ENCODE measurements at places on chromosomes 11 and 22.

DNA sequence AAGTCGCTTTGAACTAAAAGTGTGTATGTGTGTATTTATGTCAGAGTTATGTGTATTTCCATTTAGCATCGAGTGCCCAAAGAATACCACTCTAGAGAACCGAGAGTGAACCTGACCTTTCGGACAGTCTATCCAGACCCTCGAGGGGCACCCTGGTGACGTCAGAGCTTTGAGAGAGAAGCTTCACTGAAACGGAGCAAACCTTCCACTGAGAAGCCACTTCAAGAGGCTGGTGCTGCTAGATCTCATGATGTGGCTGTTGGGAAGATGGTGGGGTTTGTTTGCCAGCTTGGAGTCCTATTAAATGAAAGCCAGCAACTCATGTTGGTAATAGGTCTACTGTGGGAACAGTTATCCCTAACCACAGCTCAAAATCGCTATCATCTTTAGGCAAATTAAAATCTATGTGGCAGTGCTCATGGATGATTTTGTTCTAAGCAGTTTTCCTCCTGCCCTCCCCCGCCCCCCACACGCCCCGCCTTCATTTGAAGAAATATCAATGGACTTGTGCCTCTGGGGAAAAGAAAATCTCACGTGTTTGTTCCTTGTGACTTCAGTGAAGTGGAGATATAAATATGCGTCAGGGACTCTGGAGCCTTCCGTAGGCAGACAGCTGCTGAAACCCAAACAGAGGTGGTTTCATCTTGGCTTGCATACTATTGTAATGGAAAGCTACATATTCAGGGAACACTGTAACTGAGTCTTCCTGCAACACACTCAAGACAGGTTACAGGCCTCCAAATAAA lies 22.4 kb upstream of the C11orf96 start:
- DNase-seq, result no peak

DNA sequence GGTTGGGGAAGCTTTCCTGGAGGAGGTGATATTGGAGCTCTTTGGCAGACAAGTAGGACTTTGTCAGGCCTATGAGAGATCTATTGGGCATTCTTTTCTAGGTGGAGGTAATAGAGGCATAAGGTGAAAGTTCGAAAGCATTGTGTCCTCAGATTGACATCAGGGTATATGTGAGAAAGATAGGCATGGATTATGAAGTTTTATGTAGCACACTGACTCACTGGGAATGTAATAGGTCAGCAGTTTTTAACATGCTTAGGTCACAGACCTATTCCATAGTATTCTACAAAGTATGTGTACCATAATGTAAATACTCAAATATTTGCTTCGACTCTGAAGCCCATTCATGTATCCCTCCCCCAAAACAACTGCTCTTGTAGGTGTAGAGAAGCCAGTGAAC lies 11.8 kb downstream of the HIKESHI start:
- DNase-seq, result no peak

DNA sequence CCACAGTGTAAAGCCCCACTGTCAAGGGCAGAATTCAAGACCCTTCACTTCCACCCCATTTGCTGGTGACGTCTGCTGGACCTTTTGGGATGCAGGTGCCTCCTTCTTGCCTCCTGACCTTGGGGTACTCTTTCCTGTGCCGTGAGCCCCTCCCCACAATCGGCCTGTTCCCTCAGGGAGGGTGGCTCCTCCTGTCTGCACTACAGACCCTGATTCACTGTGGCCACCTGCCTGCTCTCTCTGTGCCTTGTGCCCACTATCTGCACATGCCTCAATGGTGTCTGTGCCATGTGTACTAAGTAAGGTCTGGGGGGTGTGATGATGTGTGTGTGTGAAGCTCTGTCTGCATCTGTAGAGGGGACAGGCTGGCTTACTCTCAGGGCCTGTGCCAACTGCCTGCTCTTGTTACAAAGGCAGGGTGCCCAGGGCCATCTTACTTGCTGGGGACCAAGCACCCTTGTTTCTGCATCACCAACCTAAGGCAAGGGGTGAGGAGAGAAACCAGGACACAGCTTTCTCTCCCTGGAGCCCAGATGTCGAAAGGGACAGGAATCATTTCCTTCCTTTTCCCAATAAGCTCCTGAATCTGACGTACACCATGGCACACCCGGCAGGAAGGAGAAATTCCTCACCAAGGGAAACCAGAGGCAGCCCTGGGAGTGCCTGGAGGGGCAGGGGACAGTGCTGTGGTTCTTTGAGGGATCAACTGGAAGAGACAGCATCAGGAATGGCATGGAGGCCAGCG lies 3.7 kb downstream of the PPM1F start:
- no peak for DNase-seq

DNA sequence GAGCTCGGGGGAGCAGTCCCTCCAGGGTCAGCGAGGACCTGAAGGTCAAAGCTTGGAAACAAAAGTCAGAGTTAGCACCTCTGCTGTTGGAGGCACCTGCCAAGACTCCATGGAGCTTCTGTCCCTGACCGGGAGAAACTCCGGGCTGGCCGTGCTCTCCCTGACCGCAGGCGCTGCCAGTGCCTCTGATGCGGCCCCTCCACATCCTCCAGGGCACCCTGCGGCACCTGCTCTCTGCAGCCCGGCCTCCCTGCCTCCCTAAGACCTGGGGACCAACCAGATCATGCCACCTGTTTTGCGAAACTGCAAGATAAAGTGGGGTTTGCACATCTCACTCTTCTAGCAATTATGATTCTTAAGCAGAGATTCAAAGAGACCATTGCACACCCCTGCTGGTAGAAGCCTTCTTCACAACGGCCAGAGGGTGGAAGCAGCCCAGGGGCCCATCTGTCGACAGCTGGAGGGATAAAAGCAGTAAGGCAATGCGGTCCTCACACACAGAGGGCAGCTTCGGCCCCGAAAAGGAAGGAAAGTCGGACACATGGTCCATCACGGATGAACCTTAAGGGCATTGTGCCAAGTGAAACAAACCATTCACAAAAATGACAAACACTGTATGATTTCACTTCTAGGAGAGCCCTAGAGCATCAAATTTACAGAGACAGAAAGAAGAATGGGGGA lies 477.1 kb downstream of the BRD1 start:
- DNase-seq, result no peak

DNA sequence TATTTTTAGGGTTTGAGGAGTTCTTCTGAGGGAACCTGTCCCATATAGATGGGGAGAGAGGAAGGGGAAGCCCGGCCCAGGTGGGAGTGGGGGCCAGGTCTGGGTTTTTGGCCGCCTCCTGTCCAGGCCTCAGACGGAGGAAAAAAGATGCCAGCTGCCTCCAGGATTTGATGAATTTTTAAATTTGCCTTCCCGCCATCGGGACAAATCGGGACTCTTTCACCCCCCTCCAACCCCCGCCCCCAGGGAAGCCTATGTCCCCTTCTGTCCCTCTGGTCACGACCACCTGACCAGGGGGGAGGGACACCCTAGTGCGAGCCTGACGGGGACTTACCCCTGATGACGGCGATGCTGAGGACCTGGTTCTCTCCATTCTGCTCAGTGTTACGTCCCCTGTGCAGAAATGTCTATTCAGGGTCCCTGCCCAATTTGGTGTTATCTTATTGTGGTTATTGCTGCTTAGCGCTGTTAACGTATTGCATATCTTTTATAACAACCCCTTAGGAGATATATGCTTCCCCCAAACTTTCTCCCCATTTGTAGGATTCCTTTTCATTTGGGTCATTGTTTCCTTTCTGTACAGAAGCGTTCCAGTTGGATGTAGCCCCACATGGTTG lies 115.9 kb upstream of the GRK3 start:
- no peak for DNase-seq

- no peak for DNase-seq
Observed at GRCh38 chr11:1218788-1219445, 3.9 kb upstream of the MUC5B start.

GRCh38 chr11:128598506-128599150 lies 11.3 kb upstream of the ETS1 start:
- no peak for DNase-seq

DNA sequence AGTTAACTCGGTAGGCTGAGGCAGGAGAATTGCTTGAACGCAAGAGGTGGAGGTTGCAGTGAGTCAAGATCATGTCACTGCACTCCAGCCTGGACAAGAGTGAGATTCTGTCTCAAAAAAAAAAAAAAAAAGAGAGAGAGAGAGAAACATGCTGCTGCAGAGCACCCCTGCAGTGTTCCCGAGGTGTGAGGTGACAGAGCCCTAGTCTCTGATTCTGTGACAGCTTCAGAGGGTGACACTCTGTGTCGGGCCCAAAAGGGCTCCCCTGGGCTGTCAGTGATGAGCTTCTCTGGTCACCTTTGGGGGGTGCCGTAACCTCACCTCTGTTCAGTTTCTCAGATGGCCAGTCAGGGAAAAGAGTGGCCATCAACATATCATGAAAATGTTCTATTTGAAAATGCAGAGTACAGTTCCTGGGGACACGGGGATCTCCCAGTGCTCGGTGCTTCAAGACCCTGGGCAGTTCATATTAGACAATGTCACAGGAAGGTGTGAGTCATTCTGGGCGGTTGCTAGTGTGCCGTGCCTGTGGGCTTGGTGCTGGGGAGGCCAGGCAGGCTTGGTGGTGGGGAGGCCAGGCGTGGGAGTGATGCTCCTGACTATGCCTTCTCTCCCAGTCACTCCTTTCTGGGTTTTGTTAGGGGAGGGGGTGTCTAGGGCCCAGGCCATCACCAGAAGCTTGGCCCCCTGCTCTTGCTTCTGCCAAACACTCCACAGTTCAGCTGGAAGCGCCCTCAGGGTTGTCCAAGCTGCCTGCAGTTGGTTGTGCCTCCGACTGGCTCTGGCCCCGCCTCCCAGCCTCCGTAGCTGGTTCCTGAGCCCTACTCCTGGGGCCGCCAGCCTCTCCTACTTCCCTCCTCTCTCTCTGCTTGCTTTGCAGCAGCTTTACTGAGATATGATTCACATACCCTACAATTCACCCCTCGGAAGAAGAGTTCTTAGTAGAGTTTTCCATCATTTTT lies 52.5 kb upstream of the CLDN5 start:
- no peak for DNase-seq

DNA sequence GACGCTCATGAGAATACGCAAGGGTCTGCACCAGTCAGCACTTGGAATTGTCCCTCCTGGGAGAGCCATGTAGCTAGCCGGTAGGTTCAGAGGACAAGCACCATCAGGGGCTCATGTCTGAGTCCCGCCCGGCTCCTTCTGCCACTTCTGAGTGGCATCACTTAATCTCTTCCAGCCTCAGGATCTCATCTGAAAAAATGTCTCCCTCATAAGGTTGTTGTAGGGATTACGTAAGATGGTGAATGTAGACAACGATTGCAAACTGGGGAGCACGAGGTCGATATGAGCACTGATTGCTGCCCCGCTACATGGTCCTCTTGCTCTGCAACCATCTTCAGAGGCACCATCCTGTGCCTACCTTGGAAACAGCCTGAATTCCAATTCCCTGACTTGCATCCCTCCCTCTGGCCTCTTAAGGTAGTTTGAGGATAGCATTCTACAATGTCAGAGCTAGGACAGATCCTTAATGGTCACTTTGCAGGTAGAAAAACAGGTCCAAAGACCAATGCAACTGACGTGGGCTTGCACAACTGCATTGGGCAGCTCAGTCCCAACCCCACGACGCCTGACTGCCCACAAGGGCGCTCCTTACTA lies 115.8 kb upstream of the TMEM45B start:
- no peak for DNase-seq

Data from cortex of kidney (tissue), 1 donor.